ENCODE measurements at places on chromosomes 5 and 9.

- DNase-seq: no peak
Measured at GRCh38 chr5:5586721-5587120, 164.2 kb downstream of the ICE1 start.

GRCh38 chr5:149886692-149887470 lies 57.7 kb downstream of the PDE6A start:
- DNase-seq: no peak

- DNase-seq: no peak
Measured at GRCh38 chr5:13325765-13326164, 618.7 kb downstream of the DNAH5 start.

DNA sequence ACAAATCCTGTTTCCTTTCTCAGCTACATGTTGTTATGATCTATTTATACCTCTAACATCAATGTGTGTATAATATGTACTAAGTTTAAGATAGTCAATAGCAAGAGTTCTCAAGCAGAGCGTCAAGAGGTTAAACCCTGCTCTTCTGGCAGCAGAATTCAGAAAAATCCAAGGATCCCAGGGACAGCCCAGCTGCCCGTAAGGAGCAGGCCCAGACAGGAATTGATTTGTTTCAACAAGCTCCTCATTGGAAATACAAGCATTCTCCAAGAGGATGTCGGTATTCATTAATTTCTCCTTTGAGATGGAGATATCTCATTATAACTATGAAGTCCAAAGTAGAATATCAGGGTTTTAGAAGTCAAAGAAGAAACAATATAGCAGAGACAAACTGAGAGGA lies 14.9 kb downstream of the EFNA5 start:
- no peak for DNase-seq

GRCh38 chr9:134922932-134923240 lies 5.2 kb upstream of the FCN1 start:
- DNase-seq: no peak

GRCh38 chr5:169960659-169961058 lies 19.6 kb downstream of the INSYN2B start:
- no peak for DNase-seq

GRCh38 chr5:4866131-4866659 lies 273.9 kb upstream of the ADAMTS16 start:
- DNase-seq: no peak

GRCh38 chr9:101705135-101705661 lies 33.2 kb downstream of the GRIN3A start:
- DNase-seq: no peak

DNA sequence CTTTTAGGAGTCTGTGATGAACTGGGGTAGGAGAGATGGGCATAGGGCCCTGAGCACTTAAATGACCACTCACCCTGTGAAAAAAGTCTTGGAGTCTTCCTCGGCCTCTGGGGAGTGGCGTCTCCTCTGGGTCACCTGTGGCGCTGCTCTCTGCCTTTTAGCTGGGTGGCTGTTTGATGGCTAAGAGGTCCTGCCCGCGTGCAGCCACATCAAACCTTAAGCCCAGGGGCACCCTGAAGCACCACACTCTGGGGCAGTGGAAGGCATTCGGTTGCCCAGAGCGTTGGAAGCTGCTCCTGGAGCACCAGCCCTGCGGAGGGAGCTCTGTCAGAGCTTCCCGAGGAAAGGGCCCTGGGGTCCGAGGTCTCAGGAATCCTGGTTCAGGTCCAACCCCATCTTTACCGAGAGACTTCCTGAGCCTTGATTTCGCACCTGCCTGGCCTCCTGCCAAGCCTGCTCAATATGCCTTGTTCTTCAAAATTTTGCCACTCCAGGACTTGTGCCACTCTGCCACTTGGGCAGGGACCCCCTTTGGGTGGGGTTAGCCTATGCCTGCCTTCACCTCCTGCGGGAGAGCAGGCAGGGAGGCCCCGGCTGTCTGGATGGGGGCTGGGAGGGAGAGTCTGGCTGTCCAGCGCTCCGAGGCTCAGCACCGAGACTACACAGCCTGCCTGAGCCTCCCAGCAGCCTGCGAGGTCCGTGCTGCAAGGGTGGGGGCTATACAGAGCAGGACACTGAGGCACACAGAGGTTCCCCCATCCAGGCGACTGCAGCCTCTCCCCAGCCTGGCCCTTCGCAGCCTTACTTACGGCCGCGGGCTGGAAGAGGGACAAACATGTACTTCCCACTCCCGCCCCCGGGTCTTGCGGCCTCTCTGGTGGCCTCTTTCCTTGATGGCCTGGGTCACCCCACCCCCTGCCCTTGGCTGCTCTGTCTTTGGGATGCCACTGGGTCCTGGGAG lies 63.4 kb upstream of the RNU6ATAC start:
- DNase-seq: no peak

- DNase-seq: no peak
Measured at GRCh38 chr5:1405539-1406530, 39.4 kb downstream of the SLC6A3 start.

DNA sequence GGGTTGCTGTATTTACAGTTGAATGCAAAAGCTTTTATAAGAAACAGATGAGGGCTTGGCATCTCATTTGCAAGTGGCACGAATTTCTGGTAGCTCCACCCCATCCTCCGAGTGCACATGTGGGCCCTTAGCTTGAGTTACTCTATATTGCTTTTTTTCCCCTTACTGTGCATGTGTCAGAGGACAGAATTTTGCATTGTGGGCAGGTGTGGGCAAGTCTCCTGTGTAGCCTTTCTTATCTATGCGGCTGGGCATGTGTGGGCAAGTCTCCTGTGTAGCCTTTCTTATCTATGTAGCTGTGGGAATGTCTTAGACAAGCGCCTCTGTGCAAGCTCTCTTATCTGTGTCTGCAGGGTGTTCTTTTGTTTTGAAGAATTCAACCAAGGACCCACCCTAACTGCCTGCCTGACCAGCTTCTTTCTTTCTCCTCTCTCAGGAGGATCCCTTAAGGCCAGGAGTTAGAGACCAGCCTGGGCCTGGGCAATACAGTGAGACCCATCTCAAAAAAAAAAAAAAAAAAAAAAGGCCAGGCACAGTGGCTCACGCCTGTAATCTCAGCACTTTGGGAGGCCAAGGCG lies 34.1 kb upstream of the SIL1 start:
- no peak for DNase-seq

GRCh38 chr9:69385581-69386033 lies 60.6 kb downstream of the ENTREP1 start:
- DNase-seq: no peak

- DNase-seq: no peak
Measured at GRCh38 chr9:116286297-116286696, 132.7 kb downstream of the PAPPA start.

DNA sequence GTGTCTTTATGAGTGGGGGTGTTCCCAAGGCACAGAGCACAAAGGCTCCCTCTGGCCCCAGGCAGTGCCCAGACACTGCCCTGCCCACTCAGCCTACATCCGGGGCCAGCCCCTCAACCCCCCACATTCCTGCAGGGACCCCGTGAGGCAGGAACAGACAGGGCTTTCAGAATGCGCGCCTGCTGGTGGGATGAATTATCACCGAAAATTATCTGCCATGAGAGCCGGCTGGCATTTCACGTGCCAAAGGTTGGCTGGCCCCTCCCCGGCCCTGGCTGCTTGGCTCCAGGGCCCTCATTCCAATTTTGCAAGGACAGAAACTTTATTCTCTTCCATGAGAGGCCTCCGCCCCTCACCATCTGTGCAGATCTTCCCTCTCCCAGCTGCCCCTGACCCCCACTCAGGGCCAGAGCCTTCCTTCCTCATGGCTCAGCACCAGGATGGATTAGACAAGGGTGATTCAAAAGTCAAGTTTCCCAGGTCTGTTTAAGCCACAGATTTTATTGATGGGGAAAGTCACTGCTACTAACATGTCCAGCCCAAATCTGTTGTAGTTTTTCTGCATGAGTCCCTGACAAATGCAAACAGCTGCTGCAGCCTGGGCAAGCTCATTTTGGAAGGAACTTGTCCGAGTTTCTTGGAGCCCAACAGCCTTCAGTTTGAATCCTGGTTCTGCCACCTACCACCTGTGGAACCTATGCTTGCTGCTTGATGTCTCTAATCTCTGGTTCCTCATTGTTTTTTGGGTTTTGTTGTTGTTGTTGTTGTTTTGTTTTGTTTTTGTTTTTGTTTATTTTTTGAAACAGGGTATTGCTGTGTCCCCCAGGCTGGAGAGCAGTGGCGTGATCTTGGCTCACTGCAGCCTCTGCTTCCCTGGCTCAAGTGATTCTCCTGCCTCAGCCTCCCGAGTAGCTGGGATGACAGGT lies 32.3 kb upstream of the WDR38 start:
- no peak for DNase-seq
